ENCODE measurements at places on chromosomes 13 and 19. TPM values are rescaled to one million over a fixed set of nuclear protein-coding genes. Genes with fewer than 3 reads are reported as not detected.

The CASP14 gene
- total RNA-seq: not detected

The PLIN5 gene
- total RNA-seq: 1.5 TPM

The ZNF681 gene
- 1.4 TPM for total RNA-seq

The AMH gene
- total RNA-seq: 1.5 TPM

The ZNF616 gene
- 15.6 TPM for total RNA-seq

- no peak overlapping the region for H3K4me3 ChIP-seq
- no peaks in the 10 kb centered on the region for H3K36me3 ChIP-seq
- no peaks in the 10 kb centered on the region for H3K4me1 ChIP-seq
- no peak for DNase-seq
- H3K27ac ChIP-seq: no peak overlapping the region
- peaks cover 3% of the 10 kb centered on the region for H3K27me3 ChIP-seq
These were observed 9.5 kb upstream of the LILRB4 start for GRCh38 chr19:54653181-54653809.

- H3K27ac ChIP-seq: no peak overlapping the region
- DNase-seq: no peak
- no peaks in the 10 kb centered on the region for H3K4me1 ChIP-seq
- H3K4me3 ChIP-seq: no peak overlapping the region
These were observed 727.9 kb upstream of the PRR20A start for GRCh38 chr13:56412856-56413255.

DNA sequence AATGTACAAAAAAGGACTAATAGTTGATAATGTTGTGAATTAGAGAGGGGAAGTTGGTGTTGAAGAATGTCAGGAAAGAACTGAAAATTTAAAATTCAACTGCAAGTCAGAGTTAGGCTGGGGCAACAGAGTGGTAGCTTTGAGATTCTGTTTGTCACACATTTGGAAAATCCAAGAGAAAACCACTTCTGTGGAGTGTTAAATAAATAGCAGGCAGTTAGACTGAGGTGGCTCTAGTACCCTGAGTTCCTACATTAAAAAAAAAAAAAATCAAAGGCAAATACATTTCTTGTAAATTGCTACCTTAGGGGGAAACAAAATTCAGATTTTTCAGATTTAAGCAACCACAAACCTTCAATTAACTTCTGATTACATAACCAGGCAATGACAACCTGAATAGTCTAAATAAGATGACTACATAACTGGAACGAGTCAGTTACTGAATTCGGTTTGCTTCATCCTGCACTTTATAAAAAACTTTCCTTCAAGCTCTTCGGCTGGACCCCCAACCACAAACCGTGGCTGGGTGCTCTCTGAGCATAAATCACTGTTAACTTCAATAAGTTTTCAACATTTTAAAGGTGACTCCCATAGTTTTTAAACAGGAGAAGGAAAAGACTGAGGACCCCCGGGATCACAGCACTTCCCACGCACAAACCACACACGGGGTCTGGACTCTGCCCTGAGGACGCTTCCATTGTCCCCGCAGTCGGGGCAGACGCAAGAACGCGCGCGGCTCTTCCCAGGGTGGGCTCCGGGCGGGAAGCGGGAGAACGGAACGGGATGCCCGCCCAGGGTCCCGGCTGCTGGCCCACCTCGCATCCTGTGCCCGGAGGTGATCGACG, 725 bp downstream of the ZNF682 start:
- no peaks in the 10 kb centered on the region for H3K27me3 ChIP-seq
- DNase-seq: no peak
- peak overlapping the region; percentile 63 for H3K4me3 ChIP-seq
- H3K36me3 ChIP-seq: no peaks in the 10 kb centered on the region
- H3K27ac ChIP-seq: no peak overlapping the region

- H3K4me3 ChIP-seq: no peak overlapping the region
- no peaks in the 10 kb centered on the region for H3K27me3 ChIP-seq
- no peaks in the 10 kb centered on the region for H3K4me1 ChIP-seq
- H3K36me3 ChIP-seq: no peaks in the 10 kb centered on the region
- H3K27ac ChIP-seq: no peak overlapping the region
These were observed 200.5 kb downstream of the SUCLA2 start for GRCh38 chr13:47800593-47800992.

DNA sequence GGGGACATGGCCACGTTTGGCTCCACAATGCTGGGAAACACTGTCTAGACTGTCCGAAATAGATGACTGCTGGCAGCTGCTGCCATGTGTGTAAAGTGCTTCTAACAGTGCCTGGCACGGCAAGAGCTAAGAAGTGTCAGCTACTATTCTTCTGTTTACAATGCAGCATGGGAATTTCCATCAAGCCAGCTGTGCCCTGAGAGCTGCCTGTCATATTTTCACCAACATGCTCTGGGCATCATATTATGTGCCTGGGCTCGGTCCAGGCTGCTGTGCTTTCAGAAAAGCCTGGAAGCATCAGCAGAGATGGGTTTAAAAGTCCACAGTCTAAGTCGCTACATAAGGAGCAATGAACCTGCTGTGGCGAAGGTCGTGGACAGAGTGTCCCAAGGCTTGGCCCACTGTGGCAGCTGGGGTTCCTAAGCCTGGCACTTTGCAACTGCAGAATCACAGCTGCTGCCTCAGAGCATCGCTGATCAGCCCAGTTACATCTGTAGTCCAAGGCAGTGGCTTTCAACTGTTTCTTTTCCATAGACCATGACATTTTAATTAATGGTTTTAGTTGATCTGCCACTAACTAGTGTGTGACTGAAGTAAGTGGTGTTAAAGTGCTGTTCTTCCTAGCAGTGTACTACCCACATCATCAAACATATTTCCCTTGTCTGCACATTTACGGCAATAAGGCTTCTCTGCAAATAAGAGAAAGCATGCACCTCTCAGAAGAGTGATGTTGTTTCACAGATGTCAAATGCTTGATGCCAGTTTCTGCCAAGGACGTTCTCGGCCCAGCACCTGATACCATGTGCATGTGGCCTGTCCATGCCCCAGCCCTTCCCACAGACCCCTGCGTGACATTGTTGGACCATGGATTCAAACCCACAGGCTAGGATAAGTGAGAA, 95.7 kb upstream of the C1QTNF9B start:
- no peak overlapping the region for H3K4me3 ChIP-seq
- no peak for DNase-seq
- no peak overlapping the region for H3K27ac ChIP-seq
- no peaks in the 10 kb centered on the region for H3K36me3 ChIP-seq

DNA sequence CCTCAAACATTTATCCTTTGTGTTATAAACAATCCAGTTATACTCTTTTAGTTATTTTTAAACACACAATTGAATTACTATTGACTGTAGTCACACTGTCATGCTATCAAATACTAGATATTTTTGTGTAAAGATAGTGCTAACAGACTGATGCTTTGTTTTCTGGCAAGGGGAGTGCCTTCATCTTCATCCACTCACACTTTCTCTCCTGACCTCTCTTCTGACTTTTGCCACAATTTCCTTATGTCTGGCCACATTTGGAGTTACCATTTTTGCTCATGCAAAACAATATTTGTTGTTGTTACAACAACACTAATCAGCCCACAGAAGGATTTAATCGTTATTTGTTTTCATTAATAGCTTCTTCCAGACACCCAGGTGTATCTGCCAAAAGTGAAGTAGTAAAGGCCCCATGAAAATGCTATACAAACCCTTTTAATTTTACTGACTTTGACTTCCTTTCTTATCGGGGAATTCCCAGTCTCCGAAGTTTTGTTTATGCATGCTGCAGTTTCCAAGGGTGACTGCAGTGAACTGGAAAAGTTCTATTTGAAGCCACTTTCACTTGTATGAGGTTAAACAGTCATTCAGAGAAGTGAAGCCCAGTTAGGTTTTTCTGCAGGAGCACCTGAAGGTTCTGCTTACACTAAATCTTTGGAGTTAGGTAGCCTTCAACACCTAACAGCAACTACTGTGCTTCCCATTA, 66.1 kb upstream of the FRY start:
- H3K27ac ChIP-seq: no peak overlapping the region
- no peaks in the 10 kb centered on the region for H3K36me3 ChIP-seq
- DNase-seq: no peak

DNA sequence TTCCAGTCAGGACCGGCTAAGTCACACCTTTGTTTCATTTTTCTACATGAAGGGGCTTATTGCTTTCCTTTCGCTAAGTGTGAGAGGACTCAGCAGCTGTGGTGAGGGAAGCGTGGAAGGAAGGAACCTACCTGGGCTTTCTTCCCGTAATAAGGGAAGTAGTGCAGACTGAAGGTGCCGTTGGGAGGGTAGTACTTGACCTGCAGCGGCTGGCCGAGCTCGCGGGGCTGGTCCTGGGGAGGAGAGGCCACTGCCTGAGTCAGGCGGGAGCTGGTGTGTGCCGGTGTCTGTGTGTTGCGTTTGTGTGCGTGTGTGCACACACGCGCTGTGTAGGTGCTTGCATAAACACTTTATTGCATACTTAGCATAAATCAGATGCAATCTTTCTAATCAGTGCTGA, 7.7 kb downstream of the ATP4B start:
- H3K36me3 ChIP-seq: no peaks in the 10 kb centered on the region
- no peak overlapping the region for H3K4me3 ChIP-seq
- peaks cover 8% of the 10 kb centered on the region for H3K4me1 ChIP-seq
- no peaks in the 10 kb centered on the region for H3K27me3 ChIP-seq
- no peak overlapping the region for H3K27ac ChIP-seq
- no peak for DNase-seq

- DNase-seq: no peak
- no peaks in the 10 kb centered on the region for H3K36me3 ChIP-seq
- no peak overlapping the region for H3K4me3 ChIP-seq
These were observed 360.2 kb downstream of the DNAJC15 start for GRCh38 chr13:43383498-43384165.

DNA sequence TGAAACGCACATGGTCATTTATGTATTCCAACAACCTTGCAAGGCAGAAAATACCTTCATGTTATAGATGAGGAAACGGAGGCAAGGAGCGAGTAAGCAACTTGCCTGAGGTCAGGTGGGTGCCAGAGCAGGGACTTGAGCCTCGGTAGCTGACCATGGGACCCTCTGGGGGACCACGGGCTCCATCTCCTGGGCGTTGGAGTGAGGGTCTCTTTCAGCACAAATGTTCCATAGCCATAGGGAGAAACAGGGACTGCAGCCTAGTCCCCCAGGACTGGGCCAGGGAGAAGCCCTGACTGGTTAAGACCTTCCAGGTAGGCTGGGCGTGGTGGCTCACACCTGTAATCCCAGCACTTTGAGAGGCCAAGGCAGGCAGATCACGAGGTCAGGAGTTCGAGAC, 38.4 kb upstream of the ADGRE5 start:
- H3K27me3 ChIP-seq: no peaks in the 10 kb centered on the region
- no peak overlapping the region for H3K4me3 ChIP-seq
- no peaks in the 10 kb centered on the region for H3K4me1 ChIP-seq

GRCh38 chr13:32538143-32538620, 413 bp downstream of the N4BP2L2 start:
- H3K4me1 ChIP-seq: peaks cover 39% of the 10 kb centered on the region
- H3K27ac ChIP-seq: peak overlapping the region; percentile 95
- peak; percentile 60 for DNase-seq
- peak overlapping the region; percentile 64 for H3K4me3 ChIP-seq
- H3K36me3 ChIP-seq: no peaks in the 10 kb centered on the region

- no peaks in the 10 kb centered on the region for H3K4me1 ChIP-seq
- H3K36me3 ChIP-seq: no peaks in the 10 kb centered on the region
- H3K27ac ChIP-seq: no peak overlapping the region
- DNase-seq: no peak
These were observed 31.9 kb upstream of the ATP11A start for GRCh38 chr13:112657850-112658445.

- H3K27me3 ChIP-seq: no peaks in the 10 kb centered on the region
- peak overlapping the region; percentile 65 for H3K27ac ChIP-seq
- no peaks in the 10 kb centered on the region for H3K36me3 ChIP-seq
- peaks cover 11% of the 10 kb centered on the region for H3K4me1 ChIP-seq
- peak overlapping the region; percentile 49 for H3K4me3 ChIP-seq
- DNase-seq: peak; percentile 11
These were observed 10.0 kb downstream of the SCGB2B2 start for GRCh38 chr19:34666958-34667265.

GRCh38 chr19:53553865-53554791, 16.2 kb downstream of the ZNF331 start:
- peak overlapping the region; percentile 90 for H3K27ac ChIP-seq
- no peaks in the 10 kb centered on the region for H3K27me3 ChIP-seq
- no peaks in the 10 kb centered on the region for H3K36me3 ChIP-seq
- no peak overlapping the region for H3K4me3 ChIP-seq

DNA sequence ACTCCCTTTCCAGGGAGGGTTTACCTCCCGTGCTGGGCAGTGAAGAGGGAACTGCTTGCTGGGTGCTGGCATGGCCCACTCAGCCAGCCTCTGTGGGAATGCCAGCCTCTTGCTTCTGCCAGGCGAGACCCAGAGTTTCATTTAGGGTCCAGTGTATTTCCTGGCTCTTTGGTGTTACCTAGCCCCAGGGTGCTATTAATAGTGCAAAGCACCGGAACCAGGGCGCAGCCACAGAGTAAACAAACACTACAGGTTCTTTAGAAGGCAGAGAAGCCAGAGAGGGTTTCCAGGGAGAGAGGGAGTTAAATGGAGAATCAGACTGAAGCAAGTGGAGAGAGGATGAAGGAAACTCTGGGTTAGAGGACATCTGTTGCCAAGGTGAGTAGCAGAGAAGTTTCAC, 74.9 kb upstream of the SPATA13 start:
- no peaks in the 10 kb centered on the region for H3K36me3 ChIP-seq
- no peaks in the 10 kb centered on the region for H3K27me3 ChIP-seq
- H3K27ac ChIP-seq: no peak overlapping the region
- no peak for DNase-seq
- H3K4me3 ChIP-seq: no peak overlapping the region
- H3K4me1 ChIP-seq: peaks cover 10% of the 10 kb centered on the region

- no peaks in the 10 kb centered on the region for H3K4me1 ChIP-seq
- no peaks in the 10 kb centered on the region for H3K27me3 ChIP-seq
- no peak overlapping the region for H3K4me3 ChIP-seq
- H3K27ac ChIP-seq: no peak overlapping the region
- DNase-seq: no peak
- no peaks in the 10 kb centered on the region for H3K36me3 ChIP-seq
These were observed 139.0 kb downstream of the FLT1 start for GRCh38 chr13:28355822-28356371.

DNA sequence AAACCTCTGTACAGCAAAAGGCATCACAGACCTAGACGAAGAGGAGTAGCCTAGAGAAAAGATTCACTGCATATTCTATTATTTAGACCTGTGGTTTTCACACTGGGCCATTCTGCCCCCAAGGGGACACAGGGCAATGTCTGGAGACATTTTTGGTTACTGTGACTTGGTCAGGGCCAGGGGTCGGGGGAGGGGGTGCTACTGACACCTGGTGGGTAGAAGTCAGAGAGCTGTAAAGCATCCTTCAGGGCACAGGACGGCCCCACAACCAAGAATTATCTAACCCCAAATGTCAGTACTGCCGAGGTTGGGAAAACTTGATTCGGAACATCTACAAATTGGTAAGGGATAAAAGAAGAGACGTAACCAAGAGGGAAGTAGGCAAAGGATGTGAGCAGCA, 11.3 kb downstream of the ELAVL1 start:
- DNase-seq: no peak
- H3K4me3 ChIP-seq: no peak overlapping the region
- H3K36me3 ChIP-seq: no peaks in the 10 kb centered on the region
- H3K4me1 ChIP-seq: peaks cover 28% of the 10 kb centered on the region

GRCh38 chr13:108176685-108177274, 38.6 kb downstream of the LIG4 start:
- H3K27me3 ChIP-seq: no peaks in the 10 kb centered on the region
- no peak overlapping the region for H3K27ac ChIP-seq
- no peaks in the 10 kb centered on the region for H3K4me1 ChIP-seq
- no peak overlapping the region for H3K4me3 ChIP-seq
